ENCODE measurements at places on chromosomes 3 and 15.

GRCh38 chr15:73924171-73924921, 1.9 kb upstream of the LOXL1 start:
- no peak for DNase-seq

GRCh38 chr3:105835606-105836005, 33.2 kb downstream of the CBLB start:
- DNase-seq, result no peak

DNA sequence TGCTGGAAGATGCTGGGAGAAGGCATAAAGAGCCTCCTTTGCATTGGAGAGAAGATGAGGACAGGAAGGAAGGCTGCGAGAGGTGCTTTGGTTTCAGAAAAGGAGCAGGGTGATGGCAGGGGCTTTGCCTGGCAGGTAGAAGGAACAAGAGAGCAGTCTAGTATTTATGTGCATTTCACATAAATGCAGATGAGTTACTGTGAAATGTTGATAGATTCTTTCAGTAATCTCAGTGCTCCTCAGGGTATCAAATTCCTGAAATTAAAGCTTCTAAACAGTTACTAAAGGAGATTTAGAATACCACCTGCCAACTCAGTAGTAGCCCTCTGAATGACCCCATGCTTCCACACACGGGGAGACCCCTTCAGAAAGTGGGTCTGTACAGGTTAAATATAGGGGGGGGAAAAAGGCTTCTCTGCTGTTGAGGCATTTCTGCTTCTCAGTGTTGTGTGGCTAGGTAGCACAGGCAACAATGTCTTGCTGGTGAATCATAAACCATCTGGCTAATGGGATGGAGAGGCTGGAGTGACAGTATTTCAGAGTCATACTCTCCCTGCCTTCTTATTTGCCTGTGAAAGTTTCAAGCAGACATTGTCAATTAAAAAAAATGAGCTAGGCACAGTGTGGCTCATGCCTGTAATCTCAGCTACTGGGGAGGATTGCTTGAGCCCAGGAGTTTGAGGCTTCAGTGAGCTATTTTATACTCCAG, 14.3 kb upstream of the FBXL22 start:
- no peak for DNase-seq

- no peak for DNase-seq
Measured at GRCh38 chr3:36219398-36219797, 160.9 kb upstream of the STAC start.

GRCh38 chr3:29397406-29397805, 116.5 kb downstream of the RBMS3 start:
- no peak for DNase-seq

- no peak for DNase-seq
Measured at GRCh38 chr3:6771171-6771570, 89.7 kb upstream of the GRM7 start.

DNA sequence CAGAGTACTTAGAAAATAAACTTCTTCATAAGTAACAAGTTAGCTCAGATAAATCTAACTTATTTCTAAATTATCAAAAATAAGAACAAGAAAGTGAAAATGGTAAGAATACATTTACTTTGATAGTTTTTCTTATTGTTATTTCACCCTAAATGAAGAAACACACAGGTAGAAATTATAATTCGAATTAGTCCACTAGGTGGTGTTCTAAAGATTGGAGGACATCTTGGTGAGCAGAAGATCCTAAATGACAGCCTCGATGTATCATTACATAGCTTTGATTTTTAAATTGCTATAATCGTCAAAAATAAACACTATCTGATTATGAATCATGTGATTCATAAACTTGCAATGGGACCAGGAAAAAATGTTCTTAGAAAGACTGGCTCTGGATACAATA, 280.8 kb upstream of the UBE2E2 start:
- peak; percentile 64 for DNase-seq

DNA sequence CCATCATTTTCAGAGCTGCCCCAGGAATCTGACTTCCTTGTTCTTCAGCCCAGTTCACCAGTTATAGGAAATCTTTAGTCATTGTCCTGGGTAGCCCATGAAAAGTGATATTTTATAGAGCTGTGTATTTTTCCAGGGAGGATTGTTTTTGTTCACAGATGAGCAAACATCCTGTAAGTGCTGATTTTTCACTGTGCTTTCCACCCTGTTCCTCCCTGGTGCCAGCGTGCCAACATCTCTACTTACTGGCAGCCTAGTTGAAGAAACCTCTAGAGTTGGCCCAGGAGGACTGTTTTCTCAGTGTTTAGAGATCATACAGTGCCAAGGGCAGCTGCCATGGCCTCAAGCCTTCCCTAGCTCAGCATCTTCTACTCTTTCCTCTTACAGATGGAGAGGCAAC, 41.3 kb downstream of the ST6GAL1 start:
- no peak for DNase-seq

DNA sequence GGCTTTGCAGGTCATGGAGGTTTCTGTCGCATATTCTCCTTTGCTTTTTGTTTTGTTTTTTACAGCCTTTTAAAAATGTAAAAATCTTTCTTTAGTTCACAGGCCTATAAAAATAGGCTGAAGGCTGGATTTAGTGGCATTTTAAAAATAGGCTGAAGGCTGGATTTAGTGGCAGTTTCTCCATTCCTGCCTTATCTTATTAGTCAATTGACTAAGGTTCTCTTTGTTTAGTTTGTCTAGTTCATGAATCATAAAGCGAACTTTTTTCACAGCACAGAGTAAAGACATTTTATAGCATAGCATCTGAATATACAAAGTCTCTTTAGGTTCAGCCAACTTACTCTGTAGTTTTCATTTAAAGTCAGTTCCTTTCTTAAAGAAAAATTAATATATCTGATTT, 31.4 kb downstream of the AP4E1 start:
- DNase-seq, result no peak

- no peak for DNase-seq
Measured at GRCh38 chr3:41327718-41328117, 128.4 kb downstream of the CTNNB1 start.

GRCh38 chr3:153595186-153595815, 433.3 kb downstream of the RAP2B start:
- peak; percentile 66 for DNase-seq

DNA sequence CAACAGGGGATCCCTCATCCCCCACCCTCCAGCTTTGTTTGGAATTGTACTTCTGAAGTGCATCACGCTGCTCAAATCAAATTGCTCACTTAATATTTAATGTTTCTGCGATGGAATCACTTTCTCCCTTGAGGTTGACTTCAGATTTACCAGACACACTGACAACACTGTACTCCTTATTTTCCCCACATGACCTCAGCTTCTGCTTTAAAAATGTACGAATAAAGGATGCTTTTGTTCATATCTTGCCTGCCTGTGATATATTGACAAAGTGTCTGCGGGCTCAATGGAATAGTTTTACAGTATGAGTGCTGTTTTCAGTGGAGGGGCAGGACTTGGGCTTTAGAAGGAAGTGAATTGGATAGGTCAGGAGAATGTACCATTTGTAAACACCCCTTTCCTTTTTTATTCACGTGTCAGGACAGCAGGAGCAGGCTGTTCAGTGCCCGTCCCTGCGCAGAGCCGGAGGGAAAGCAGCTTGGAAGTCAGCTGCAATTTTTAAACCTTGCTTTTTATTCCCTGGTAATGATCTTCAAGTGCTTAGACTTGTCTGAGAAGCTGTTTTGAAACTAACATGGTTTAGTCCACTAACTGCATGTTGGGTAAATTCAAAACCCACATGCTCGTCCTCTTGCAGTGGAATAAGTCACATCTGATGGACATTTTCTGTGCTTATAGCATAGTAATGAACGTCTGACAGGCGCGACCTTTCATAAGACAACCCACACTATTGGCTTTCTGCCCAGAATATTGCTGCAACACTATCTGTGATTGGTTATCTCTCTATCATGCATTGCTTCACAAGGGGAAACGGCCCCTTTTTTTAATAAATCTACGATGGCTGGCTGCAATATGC, 29.9 kb downstream of the MBNL1 start:
- DNase-seq, result no peak

DNA sequence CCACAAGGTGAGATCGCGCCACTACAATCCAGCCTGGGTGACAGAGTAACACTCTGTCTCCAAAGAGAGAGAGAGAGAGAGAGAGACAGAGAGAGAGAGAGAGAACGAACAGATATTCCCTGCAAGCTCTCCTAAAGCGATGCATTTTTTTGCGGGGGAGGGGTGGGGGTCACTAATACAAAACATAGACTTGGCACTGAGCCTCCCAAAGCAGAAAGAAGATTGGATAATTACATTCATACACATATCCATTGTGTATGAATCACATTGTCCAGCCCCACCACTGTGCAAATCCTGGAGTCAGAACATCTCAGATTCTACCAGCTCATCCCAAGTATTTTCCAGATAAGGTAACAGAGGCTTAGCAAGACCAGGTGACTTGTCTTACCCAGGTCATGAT, 459.9 kb downstream of the MAGI1 start:
- DNase-seq, result no peak

DNA sequence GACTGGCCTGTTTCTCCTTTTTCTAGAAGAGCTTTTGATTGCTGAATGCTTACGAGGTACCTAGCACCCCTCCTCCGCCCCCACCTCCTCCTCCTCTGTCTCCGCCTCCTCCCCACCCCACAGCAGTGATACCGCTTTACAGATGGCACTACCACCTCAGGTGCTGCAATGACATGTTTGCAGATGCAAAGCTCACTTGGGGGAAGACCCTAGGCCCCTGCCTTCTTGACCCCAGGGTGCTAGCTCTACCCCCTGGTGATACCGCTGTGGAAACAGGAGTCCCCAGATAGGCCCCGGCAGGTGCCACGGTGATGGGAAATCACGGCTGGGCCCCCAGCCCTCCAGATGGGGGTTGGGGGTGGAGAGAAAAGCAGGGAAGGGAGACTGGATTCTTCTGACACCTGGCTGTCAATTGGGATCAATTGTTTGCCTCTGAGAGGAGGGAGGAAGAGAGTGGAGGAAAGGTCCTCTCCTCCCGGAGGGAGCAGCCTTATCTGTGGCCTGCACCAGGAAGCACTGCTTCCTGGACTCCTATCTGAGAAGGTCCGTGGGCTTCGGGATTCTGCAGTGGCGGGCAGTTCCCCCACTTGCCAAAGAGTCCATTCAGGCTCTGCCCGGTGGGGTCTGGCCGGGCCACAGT, 37.6 kb downstream of the DNASE1L3 start:
- peak; percentile 43 for DNase-seq

- peak; percentile 49 for DNase-seq
Measured at GRCh38 chr15:44532689-44533088, 4.3 kb upstream of the EIF3J start.

- DNase-seq, result no peak
Measured at GRCh38 chr3:125356140-125357026, 18.7 kb downstream of the ZNF148 start.

DNA sequence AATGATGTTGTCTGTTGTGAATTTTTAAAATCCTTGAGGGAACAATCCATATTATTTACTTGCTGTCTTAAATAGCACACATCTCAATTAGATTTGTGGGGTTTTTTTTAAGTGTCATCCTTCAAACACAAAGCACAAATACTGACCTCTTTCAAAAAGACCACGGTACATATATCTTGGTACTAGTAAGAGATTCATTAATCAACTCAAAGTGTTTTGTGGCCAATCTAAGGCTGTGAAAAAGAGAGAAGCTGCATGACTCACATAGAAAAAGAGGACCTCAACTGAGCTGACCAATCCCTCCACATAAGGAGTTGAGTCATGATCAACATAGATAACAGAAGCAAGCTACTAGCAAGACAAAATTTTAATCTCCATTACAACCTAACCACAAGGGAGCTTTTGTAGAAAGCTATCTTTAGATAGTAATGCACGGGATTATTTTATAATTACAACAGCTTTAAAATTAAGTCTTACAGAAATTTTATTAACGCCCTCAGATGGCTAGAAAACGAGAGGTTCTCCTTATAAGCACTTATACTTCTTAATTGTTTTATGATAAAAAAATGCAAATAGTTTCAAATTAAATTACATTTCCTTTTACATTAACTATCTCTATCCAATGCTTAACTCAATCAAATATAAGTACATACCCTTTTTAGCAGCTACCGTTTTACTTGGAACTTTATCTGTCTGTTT, 60.5 kb downstream of the TOP2B start:
- DNase-seq, result no peak

GRCh38 chr3:188584162-188584529, 430.2 kb downstream of the LPP start:
- peak; percentile 4 for DNase-seq

DNA sequence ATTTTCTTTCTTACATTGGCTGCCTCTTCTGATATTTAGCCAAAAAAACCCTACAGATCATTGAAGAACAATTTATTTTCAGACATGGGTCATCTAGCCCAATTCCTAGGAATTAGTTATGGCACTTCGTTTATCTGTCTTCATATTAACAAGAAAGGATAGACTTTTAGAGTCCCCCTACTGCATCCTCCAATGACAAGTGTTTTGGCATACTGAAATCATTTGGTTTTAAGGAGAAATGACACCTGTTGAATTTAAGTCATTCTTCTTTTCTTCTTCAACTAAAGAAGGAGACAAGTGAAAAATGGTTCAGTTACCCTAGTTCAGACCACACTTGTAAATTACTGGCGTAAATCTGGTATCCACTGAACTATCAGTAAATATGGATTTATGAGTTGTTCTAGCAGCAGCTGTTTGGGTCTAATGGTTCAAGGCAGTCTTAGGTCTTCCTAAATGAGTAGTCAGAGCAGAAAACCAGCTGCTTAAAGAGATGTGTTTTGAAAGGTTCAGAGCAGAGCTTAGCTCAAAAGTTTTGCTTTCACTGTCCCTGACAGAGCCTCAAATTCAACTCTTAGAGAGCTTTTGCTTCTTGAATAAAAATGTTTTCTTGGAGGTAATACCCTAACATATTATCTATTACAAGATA, 5.6 kb downstream of the VGLL3 start:
- no peak for DNase-seq

GRCh38 chr3:5138214-5138981, 16.3 kb downstream of the ARL8B start:
- no peak for DNase-seq

- DNase-seq, result no peak
Measured at GRCh38 chr3:160398820-160399124, 253 bp downstream of the IFT80 start.

- DNase-seq, result peak; percentile 37
Measured at GRCh38 chr3:101780661-101781060, 1.6 kb downstream of the NXPE3 start.

GRCh38 chr3:133238015-133238414, 161.8 kb upstream of the BFSP2 start:
- no peak for DNase-seq

- DNase-seq, result no peak
Measured at GRCh38 chr3:64621726-64622395, 65.9 kb downstream of the ADAMTS9 start.

GRCh38 chr15:72163719-72164118, 33.9 kb downstream of the GRAMD2A start:
- no peak for DNase-seq

GRCh38 chr15:67311731-67312130, 57.1 kb downstream of the IQCH start:
- no peak for DNase-seq

- no peak for DNase-seq
Measured at GRCh38 chr3:151206201-151206600, 3.2 kb upstream of the GPR171 start.
